Stomach (tissue), 19 donors: ENCODE measurements at places on chromosomes 2 and 18. TPM values are rescaled to one million over a fixed set of nuclear protein-coding genes. Genes with fewer than 3 reads are reported as not detected.

The BOK gene
- polyA plus RNA-seq: 31.0 TPM

- no peak overlapping the region for H3K4me3 ChIP-seq
- H3K36me3 ChIP-seq: no peaks in the 10 kb centered on the region
- peaks cover 99% of the 10 kb centered on the region for H3K27me3 ChIP-seq
- H3K4me1 ChIP-seq: peaks cover 55% of the 10 kb centered on the region
- DNase-seq: peak; percentile 24
- H3K27ac ChIP-seq: no peak overlapping the region
These were observed 3.1 kb downstream of the DLX1 start for GRCh38 chr2:172088245-172089004.

GRCh38 chr2:226118471-226119429 is 680.9 kb downstream of the IRS1 start:
- no peaks in the 10 kb centered on the region for H3K27me3 ChIP-seq
- no peak overlapping the region for H3K4me3 ChIP-seq
- no peak for DNase-seq
- H3K36me3 ChIP-seq: no peaks in the 10 kb centered on the region

DNA sequence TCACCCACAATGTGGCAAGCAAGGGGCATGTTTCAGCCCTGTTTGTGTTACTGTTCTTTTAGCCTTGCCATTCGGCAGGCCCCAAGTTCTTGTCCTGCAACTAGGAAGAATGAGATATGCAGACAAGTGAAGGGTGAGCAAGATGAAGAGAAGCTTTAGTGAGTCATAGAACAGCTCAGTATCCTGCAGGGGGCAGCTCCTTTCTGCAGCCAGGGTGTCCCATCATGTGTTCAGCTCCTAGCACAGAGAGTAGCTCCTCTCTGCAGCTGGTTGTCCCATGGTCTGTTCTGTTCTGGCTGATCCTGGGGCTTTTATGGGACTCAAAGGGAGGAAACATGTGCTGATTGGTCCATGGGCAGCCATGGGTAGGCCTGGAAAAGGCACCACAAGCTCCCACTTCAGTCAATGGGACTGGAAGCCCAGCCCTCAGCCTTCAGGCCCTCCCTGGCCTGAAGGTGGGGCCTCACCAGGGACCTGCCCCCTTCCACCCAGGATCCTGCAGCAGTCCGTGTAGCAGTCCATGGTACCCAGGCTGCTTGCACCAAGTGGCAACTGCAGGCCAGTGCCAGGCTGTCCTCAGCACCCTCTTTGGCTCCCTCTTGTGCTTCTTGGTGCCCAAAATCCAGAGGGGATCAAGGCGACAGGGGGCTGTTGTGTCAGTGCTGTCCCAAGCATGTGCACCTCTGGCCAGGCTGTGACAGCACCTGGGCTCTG is 326.4 kb downstream of the NR4A2 start:
- H3K36me3 ChIP-seq: no peaks in the 10 kb centered on the region
- H3K27ac ChIP-seq: no peak overlapping the region
- H3K27me3 ChIP-seq: no peaks in the 10 kb centered on the region

DNA sequence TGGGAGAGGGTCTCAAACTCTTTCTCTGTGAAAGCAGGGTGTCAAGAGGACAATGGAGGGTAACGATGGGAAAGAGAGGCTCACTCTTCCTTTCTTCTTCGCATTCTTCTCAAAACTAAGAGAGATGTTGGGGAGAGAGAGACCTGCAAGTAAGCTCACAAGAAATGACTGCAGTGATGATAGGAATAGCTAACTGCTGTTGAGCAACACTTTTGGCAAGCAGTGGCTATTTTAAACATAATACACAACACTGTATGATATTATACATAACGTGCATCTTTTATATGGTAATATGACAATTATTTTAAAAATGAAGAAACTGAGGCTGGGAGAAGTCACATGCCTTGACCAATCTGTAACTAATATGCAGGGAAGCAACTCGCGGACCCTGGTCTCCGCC is 247.5 kb downstream of the CMPK2 start:
- DNase-seq: no peak
- no peak overlapping the region for H3K4me3 ChIP-seq
- H3K36me3 ChIP-seq: no peaks in the 10 kb centered on the region
- H3K4me1 ChIP-seq: no peaks in the 10 kb centered on the region
- no peaks in the 10 kb centered on the region for H3K27me3 ChIP-seq

- H3K4me1 ChIP-seq: no peaks in the 10 kb centered on the region
- H3K36me3 ChIP-seq: no peaks in the 10 kb centered on the region
- no peak overlapping the region for H3K27ac ChIP-seq
- DNase-seq: no peak
These were observed 38.2 kb upstream of the MAL start for GRCh38 chr2:94987074-94988020.

- H3K4me1 ChIP-seq: no peaks in the 10 kb centered on the region
- H3K36me3 ChIP-seq: no peaks in the 10 kb centered on the region
- H3K27me3 ChIP-seq: no peaks in the 10 kb centered on the region
These were observed 49.9 kb downstream of the LYPD1 start for GRCh38 chr2:132620115-132620514.

- H3K27me3 ChIP-seq: no peaks in the 10 kb centered on the region
- no peaks in the 10 kb centered on the region for H3K36me3 ChIP-seq
- H3K27ac ChIP-seq: no peak overlapping the region
- H3K4me1 ChIP-seq: peaks cover 5% of the 10 kb centered on the region
These were observed 82.1 kb downstream of the CERS6 start for GRCh38 chr2:168538133-168538532.

DNA sequence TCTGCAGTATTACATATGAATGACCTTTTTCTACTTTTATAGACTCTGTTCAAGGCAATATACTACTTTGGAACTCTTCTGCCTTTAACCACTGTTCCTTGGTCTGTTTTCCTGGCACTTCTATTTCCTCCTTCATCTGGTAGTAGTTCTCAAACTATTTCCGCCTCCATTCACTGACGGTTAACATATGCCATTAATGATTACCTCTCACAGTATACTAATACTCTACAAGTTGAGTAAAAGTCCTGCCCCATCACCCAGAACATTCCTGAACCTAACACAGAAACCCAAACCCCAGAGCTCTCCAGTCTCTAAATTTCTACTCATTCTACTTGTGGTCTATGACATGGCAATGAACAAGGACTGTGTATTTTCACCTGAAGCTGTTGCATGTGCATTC is 4.5 kb downstream of the GFPT1 start:
- peak overlapping the region; percentile 34 for H3K27ac ChIP-seq
- H3K36me3 ChIP-seq: no peaks in the 10 kb centered on the region
- peaks cover 16% of the 10 kb centered on the region for H3K4me1 ChIP-seq
- no peaks in the 10 kb centered on the region for H3K27me3 ChIP-seq
- DNase-seq: no peak

DNA sequence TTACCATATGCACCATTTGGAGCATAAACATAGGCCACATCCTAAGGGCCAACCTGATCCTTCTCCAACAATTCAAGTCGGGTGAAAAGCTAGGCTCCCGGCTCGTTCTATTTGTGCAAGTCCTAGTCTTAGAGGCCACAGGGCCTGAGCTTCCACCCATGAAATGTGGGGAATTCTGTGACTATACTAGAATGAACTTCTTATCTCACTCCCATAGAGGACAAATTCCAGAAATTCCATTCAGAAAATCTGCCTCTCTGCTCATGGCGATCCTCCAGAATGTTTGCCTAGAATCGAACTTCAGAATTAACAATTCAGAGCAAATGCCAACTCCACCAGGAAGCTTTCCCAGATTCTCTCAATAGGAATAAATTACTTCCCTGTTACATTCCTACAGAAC is 187.9 kb downstream of the BCL11A start:
- no peak for DNase-seq
- no peak overlapping the region for H3K27ac ChIP-seq
- peaks cover 5% of the 10 kb centered on the region for H3K4me1 ChIP-seq
- H3K27me3 ChIP-seq: no peaks in the 10 kb centered on the region
- H3K36me3 ChIP-seq: no peaks in the 10 kb centered on the region

GRCh38 chr18:61953161-61953560 is 60.4 kb upstream of the RNF152 start:
- no peaks in the 10 kb centered on the region for H3K27me3 ChIP-seq
- H3K36me3 ChIP-seq: no peaks in the 10 kb centered on the region
- no peak for DNase-seq
- H3K4me3 ChIP-seq: no peak overlapping the region

GRCh38 chr2:117056376-117056748 is 758.1 kb upstream of the DDX18 start:
- no peak overlapping the region for H3K27ac ChIP-seq
- no peak for DNase-seq
- no peaks in the 10 kb centered on the region for H3K4me1 ChIP-seq
- no peaks in the 10 kb centered on the region for H3K36me3 ChIP-seq

GRCh38 chr18:75353357-75353756 is 74.1 kb downstream of the SMIM21 start:
- no peak overlapping the region for H3K27ac ChIP-seq
- no peaks in the 10 kb centered on the region for H3K36me3 ChIP-seq
- no peak overlapping the region for H3K4me3 ChIP-seq
- H3K27me3 ChIP-seq: no peaks in the 10 kb centered on the region
